ENCODE measurements at places on chromosomes 3 and 15.

DNA sequence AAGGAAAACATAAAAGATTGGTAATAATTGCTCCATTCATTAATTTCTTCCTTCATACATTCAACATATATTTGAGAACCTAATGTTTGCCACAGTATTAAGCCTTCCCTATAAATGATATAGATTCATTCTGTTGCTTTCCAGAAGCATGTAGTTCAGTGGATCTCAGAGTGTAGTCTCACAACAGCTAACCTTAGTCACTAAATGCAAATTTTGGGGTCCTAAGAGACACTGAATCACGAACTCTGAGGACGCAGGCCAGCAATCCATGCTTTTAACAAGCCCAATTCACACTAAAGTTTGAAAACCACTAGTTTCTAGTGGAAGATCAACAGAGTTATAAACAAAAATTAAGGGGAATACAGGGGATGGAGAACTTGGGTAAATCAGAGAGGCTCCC, 7.2 kb upstream of the AQR start:
- no peaks in the 10 kb centered on the region for H3K27me3 ChIP-seq
- H3K4me3 ChIP-seq, result no peak overlapping the region
- H3K27ac ChIP-seq, result no peak overlapping the region
- H3K36me3 ChIP-seq, result no peaks in the 10 kb centered on the region
- no peaks in the 10 kb centered on the region for H3K4me1 ChIP-seq

DNA sequence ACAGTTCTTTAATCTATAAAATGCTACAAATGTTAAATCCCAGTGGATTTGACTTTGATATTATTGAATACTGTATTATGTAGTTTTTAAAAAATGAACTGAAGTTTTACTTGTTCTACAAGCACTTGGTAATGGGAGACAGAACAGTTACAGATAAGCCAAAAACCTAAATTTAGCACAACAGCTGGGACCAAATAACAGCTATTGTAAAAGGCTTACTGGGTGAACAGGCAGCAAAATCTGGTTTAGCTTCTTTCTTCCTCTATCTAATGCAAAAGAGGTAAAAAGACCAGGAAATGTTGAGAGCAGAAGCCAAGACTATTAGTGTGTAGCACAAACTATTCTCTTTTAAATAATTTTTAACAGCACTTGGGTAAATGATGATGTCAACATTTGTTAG, 1.6 kb upstream of the ATOSA start:
- H3K36me3 ChIP-seq, result no peaks in the 10 kb centered on the region
- H3K27ac ChIP-seq, result no peak overlapping the region
- H3K4me1 ChIP-seq, result peaks cover 40% of the 10 kb centered on the region
- no peak for DNase-seq
- H3K27me3 ChIP-seq, result no peaks in the 10 kb centered on the region
- no peak overlapping the region for H3K4me3 ChIP-seq

- DNase-seq, result no peak
These were observed 999 bp downstream of the INSYN1 start for GRCh38 chr15:73751899-73752805.

GRCh38 chr15:66841953-66842681, 140.1 kb downstream of the SMAD6 start:
- H3K27me3 ChIP-seq, result peaks cover 5% of the 10 kb centered on the region
- no peaks in the 10 kb centered on the region for H3K36me3 ChIP-seq
- H3K27ac ChIP-seq, result no peak overlapping the region
- no peak overlapping the region for H3K4me3 ChIP-seq

DNA sequence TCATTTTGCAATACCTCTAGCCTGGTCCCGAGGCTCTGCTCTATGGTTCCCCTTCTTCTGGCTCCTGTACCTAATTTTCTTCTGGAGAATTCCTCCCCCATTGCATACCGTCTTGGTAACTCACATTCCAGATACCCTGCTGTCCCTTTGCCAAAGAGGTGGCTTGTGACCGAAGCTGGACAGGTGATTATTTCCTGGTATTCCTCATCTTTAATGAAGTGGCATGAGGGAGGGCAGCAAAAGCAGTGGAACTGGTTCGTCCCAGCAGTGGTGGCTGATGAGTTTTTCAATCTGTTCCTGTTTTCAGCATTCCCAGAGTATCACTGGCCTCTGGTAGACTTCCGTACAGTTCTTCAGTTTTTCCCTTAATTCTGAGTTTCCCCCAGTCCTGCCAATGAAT, 186.2 kb upstream of the CADPS start:
- no peaks in the 10 kb centered on the region for H3K27me3 ChIP-seq
- H3K27ac ChIP-seq, result no peak overlapping the region
- H3K4me1 ChIP-seq, result no peaks in the 10 kb centered on the region
- H3K4me3 ChIP-seq, result no peak overlapping the region
- DNase-seq, result no peak

- no peaks in the 10 kb centered on the region for H3K36me3 ChIP-seq
- no peak overlapping the region for H3K27ac ChIP-seq
- no peak overlapping the region for H3K4me3 ChIP-seq
- no peak for DNase-seq
- H3K4me1 ChIP-seq, result no peaks in the 10 kb centered on the region
- no peaks in the 10 kb centered on the region for H3K27me3 ChIP-seq
These were observed 31.3 kb downstream of the IL1RAP start for GRCh38 chr3:190545191-190545590.

GRCh38 chr3:125069452-125069851, 13.7 kb upstream of the HEG1 start:
- H3K27me3 ChIP-seq, result no peaks in the 10 kb centered on the region
- H3K4me3 ChIP-seq, result no peak overlapping the region
- H3K4me1 ChIP-seq, result peaks cover 10% of the 10 kb centered on the region
- H3K27ac ChIP-seq, result no peak overlapping the region
- H3K36me3 ChIP-seq, result no peaks in the 10 kb centered on the region

- no peak overlapping the region for H3K4me3 ChIP-seq
- H3K27ac ChIP-seq, result no peak overlapping the region
- H3K36me3 ChIP-seq, result peaks cover 29% of the 10 kb centered on the region
- H3K27me3 ChIP-seq, result no peaks in the 10 kb centered on the region
- no peaks in the 10 kb centered on the region for H3K4me1 ChIP-seq
These were observed 6.7 kb downstream of the KNSTRN start for GRCh38 chr15:40388941-40389823.

- DNase-seq, result no peak
- peaks cover 5% of the 10 kb centered on the region for H3K36me3 ChIP-seq
- H3K27me3 ChIP-seq, result no peaks in the 10 kb centered on the region
- no peak overlapping the region for H3K27ac ChIP-seq
These were observed 12.5 kb downstream of the DPH6 start for GRCh38 chr15:35533130-35534110.

- H3K4me3 ChIP-seq, result no peak overlapping the region
- no peaks in the 10 kb centered on the region for H3K36me3 ChIP-seq
- no peak overlapping the region for H3K27ac ChIP-seq
- no peaks in the 10 kb centered on the region for H3K27me3 ChIP-seq
These were observed 11.9 kb downstream of the VGLL4 start for GRCh38 chr3:11631820-11632219.

GRCh38 chr3:143240886-143241285, 121.3 kb downstream of the CHST2 start:
- H3K4me1 ChIP-seq, result no peaks in the 10 kb centered on the region
- no peak overlapping the region for H3K4me3 ChIP-seq

- peaks cover 7% of the 10 kb centered on the region for H3K4me1 ChIP-seq
- H3K27me3 ChIP-seq, result peaks cover 19% of the 10 kb centered on the region
- no peak overlapping the region for H3K4me3 ChIP-seq
- no peak overlapping the region for H3K27ac ChIP-seq
- DNase-seq, result no peak
- H3K36me3 ChIP-seq, result no peaks in the 10 kb centered on the region
These were observed 361 bp upstream of the STXBP5L start for GRCh38 chr3:120907659-120908029.

- no peak overlapping the region for H3K27ac ChIP-seq
- H3K4me1 ChIP-seq, result no peaks in the 10 kb centered on the region
- DNase-seq, result no peak
These were observed 459.0 kb upstream of the DPH6 start for GRCh38 chr15:36004891-36005490.

- no peaks in the 10 kb centered on the region for H3K36me3 ChIP-seq
- H3K27ac ChIP-seq, result no peak overlapping the region
- no peaks in the 10 kb centered on the region for H3K27me3 ChIP-seq
- DNase-seq, result no peak
These were observed 490.0 kb upstream of the TBL1XR1 start for GRCh38 chr3:177687291-177687690.

DNA sequence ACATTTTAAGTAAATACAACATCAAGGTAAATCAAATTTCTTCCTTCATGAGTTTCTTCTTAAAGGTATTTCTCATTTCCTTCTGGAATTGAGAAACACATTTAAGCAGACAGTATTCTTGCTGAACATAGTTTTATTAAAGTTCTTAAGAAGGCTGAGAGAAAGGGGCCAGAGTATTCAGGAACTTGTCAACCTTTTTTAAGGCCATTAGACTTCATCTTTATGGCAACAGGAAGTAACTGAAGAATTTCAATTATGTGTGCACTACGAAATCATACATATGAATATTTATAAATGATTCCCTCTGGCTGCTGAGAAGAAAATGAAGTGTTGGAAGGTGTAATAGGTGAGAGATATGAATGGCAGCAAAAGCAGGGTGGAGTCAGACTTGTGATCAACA, 829.4 kb upstream of the DPPA4 start:
- H3K27me3 ChIP-seq, result no peaks in the 10 kb centered on the region
- H3K36me3 ChIP-seq, result no peaks in the 10 kb centered on the region
- H3K4me3 ChIP-seq, result no peak overlapping the region
- no peaks in the 10 kb centered on the region for H3K4me1 ChIP-seq
- DNase-seq, result no peak

DNA sequence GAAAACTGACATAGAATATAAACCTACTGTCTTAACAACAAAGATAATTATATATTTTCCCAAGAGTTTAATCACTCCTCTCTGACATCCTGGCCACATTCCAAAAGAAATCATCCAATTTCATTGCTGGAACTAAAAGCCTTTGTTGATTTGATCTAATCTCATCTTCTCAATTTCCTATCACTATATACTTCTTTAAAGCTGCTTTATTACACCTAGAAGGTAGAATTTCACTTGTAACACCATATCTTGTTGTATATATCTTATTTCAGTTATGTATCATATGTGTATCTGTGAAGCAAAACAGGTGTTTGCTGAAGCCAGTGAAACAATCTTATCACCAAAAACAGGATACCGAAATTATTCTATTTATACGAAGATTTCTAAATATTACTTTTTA, 740.2 kb downstream of the ROBO1 start:
- H3K4me1 ChIP-seq, result no peaks in the 10 kb centered on the region
- H3K27me3 ChIP-seq, result no peaks in the 10 kb centered on the region
- no peaks in the 10 kb centered on the region for H3K36me3 ChIP-seq
- no peak for DNase-seq
- no peak overlapping the region for H3K4me3 ChIP-seq

DNA sequence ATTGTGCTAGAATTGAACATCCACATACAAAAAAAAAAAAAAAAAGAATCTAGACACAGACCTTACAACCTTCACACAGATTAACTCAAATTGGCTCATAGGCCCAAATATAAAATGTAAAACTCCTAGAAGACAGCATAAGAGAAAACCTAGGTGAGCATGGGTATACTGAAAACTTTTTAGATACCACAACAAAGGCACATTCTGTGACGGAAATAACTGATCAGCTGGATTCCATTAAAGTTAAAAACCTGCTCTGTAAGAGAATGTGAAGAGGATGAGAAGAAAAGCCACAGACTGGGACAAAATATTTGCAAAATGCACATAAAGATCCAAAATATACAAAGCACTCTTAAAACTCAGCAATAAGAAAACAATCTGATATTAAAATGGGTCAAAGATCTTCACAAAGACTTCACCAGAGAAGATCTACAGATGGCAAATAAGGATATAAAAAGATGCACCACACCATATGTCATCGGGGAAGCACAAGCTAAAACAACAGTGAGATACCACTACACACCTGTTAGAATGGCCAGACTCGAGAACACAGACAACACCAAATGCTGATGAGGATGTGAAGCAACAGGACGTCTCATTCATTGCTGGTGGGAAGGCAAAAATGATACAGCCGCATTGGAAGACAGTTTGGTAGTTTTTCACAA, 167.9 kb downstream of the PDE8A start:
- no peak for DNase-seq
- H3K4me3 ChIP-seq, result no peak overlapping the region
- H3K27ac ChIP-seq, result no peak overlapping the region
- H3K4me1 ChIP-seq, result peaks cover 5% of the 10 kb centered on the region

DNA sequence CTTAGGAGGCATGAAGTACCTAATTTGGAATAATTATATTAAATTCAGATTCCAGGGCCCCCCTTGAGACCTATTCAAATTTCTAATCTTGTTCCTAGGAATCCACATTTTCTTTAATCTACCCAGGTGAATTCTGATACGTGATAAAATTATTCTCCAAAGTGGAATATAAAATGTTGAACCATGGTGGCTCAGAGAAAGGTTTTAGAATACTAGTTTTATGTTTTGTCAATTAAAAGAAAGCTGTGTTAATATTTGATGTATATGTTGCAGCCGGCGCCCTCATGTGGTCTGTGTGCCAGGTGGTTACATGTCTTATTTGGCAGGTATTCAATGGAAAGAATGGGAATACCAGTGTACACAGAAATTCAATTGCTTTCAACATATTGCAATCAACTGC, 321.8 kb downstream of the FEZF2 start:
- H3K36me3 ChIP-seq, result no peaks in the 10 kb centered on the region
- no peaks in the 10 kb centered on the region for H3K27me3 ChIP-seq
- no peak overlapping the region for H3K4me3 ChIP-seq
- DNase-seq, result no peak
- no peak overlapping the region for H3K27ac ChIP-seq

DNA sequence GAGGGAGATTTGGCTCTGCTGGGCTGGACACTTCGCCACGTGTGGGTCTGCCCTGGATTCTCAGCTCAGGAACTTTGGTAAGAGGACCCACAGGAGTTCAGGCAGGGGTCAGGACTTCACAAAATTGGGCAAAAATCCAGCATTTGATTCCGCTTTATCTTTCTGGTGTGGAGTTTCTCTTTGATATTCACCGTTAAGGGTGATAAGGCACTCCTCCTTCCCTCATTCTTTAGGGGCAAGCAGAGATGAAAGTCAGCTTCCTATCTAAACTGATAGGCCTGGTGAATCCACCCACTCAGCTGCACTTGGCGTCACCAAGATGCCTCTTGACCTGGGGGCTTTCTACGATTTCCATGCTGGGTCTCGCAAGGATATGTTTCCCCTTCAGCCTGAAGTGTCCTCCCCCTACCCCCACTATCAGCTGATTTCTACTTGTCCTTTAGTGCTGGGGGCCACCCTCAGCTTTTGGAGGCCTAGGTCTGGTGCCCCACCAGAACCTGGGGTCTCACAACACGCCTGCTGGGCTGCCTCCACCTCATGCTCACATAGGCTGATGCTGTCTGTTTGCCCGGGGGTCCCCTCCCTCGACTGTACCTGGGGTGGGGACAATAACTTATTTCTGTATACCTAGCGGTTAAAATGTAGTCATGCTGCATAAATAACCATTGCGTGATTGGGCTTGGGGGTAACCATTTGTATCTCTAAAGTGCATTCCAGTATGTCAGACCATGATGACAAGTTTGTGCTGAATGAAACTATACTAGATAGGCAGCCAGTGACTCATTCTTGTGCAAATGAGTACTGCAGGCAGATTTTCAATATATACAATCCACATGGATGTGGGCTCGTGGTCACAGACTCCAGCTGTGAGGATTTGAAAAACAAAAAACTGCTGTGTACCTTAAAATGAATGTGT, 248.3 kb downstream of the ADAMTS17 start:
- DNase-seq, result no peak
- no peaks in the 10 kb centered on the region for H3K27me3 ChIP-seq
- H3K27ac ChIP-seq, result no peak overlapping the region
- no peak overlapping the region for H3K4me3 ChIP-seq
- H3K4me1 ChIP-seq, result no peaks in the 10 kb centered on the region
